ENCODE measurements at places on chromosomes 3 and 15. TPM values are rescaled to one million over a fixed set of nuclear protein-coding genes. Genes with fewer than 3 reads are reported as not detected.

PLSCR5 gene
- not detected for total RNA-seq

ZPLD1 gene
- not detected for total RNA-seq

ZNF148 gene
- 39.6 TPM for total RNA-seq

SLC25A36 gene
- 46.0 TPM for total RNA-seq

GTPBP8 gene
- total RNA-seq = 24.5 TPM

GOLGA8H gene
- total RNA-seq = not detected

GASK1A gene
- not detected for total RNA-seq

TAGLN3 gene
- not detected for total RNA-seq

CCDC39 gene
- total RNA-seq = not detected

SH2D7 gene
- 0.31 TPM for total RNA-seq

KBTBD12 gene
- not detected for total RNA-seq

IL17RB gene
- 0.31 TPM for total RNA-seq

TBCCD1 gene
- 20.1 TPM for total RNA-seq

NOX5 gene
- not detected for total RNA-seq

BUB1B gene
- total RNA-seq = 94.9 TPM

SLC9A9 gene
- 6.6 TPM for total RNA-seq

FBXL2 gene
- total RNA-seq = not detected

UNC13C gene
- total RNA-seq = not detected

ECE2 gene
- not detected for total RNA-seq

TM4SF1 gene
- not detected for total RNA-seq

CAND2 gene
- total RNA-seq = 0.53 TPM

PKM gene
- 1,272 TPM for total RNA-seq

VIPR1 gene
- total RNA-seq = 9.1 TPM

AMIGO3 gene
- 2.0 TPM for total RNA-seq

SCAANT1 gene
- not detected for total RNA-seq

RASGRP1 gene
- total RNA-seq = 165 TPM

SST gene
- total RNA-seq = not detected

CILP gene
- 0.05 TPM for total RNA-seq

CIB2 gene
- total RNA-seq = 1.4 TPM

NEDD4 gene
- 6.2 TPM for total RNA-seq

AHSG gene
- not detected for total RNA-seq

ADPGK gene
- 69.3 TPM for total RNA-seq

GATA2 gene
- not detected for total RNA-seq

MAPKBP1 gene
- total RNA-seq = 30.9 TPM

XCR1 gene
- total RNA-seq = not detected

GBE1 gene
- 29.8 TPM for total RNA-seq

TMED3 gene
- total RNA-seq = 38.9 TPM

PML gene
- 108 TPM for total RNA-seq

FSIP1 gene
- 1.0 TPM for total RNA-seq

CCRL2 gene
- 10.1 TPM for total RNA-seq

LRTM1 gene
- not detected for total RNA-seq

HIGD2B gene
- 0.24 TPM for total RNA-seq

RLBP1 gene
- not detected for total RNA-seq

CFAP91 gene
- not detected for total RNA-seq

CASR gene
- total RNA-seq = not detected

PAK6 gene
- total RNA-seq = 1.2 TPM

CISH gene
- 380 TPM for total RNA-seq

All from activated CD8-positive, alpha-beta T cell treated with anti-CD3 and anti-CD28 coated beads, Interleukin-2, amount 10 ng/mL, durations not matched to agents 7 days and 5 days (primary cell).